Stimulated activated CD4-positive, alpha-beta T cell treated with anti-CD3 and anti-CD28 coated beads, Interleukin-15, amount 100 ng/mL, for 48 hours (primary cell): ENCODE measurements at places on chromosomes 5 and 9.
A peak's percentile ranks its signal among the peaks of the same experiment; 100 is the strongest.

DNA sequence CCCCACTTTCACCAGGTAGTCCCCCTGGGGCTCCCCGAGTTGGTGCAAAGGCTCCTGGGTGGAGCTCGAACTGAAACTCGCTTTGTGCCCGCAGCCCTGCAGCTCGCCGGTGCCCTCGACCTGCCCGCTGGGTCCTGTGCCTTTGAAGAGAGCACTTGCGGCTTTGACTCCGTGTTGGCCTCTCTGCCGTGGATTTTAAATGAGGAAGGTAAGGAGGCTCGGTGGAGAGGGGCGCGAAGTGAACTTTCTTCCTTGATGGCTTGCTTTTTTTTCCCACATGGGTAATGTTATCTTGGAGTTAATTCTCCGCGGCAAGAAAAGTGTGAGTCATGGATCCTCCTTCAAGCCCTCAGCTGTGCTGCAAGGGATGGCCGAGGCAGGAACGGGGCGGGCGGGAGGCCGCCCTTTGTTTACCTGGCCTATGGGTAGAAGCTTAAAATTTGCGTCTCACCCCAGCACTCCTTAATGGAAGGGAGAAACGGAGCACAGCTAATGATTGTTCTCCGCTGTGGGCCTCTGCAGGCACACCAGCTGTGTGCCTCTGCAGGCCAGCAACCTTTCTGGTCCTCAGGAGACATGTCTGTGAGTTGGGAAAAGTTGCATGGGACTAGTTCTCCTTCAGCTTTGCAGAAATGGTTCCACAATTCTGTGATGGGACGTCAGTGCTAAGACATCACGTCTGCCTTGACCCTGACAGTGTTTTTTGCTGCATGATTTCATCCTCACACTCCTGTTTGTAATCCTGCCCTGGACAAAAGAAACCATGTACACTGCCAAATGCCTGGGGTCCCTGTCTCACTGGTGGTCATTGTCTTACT lies 1.1 kb downstream of the MAMDC2 start:
- DNase-seq, result no peak

- no peak for DNase-seq
Observed at GRCh38 chr5:52579391-52579790, 208.3 kb upstream of the ITGA1 start.

- no peak for DNase-seq
Observed at GRCh38 chr5:88979726-88980125, 96.7 kb upstream of the MEF2C start.

DNA sequence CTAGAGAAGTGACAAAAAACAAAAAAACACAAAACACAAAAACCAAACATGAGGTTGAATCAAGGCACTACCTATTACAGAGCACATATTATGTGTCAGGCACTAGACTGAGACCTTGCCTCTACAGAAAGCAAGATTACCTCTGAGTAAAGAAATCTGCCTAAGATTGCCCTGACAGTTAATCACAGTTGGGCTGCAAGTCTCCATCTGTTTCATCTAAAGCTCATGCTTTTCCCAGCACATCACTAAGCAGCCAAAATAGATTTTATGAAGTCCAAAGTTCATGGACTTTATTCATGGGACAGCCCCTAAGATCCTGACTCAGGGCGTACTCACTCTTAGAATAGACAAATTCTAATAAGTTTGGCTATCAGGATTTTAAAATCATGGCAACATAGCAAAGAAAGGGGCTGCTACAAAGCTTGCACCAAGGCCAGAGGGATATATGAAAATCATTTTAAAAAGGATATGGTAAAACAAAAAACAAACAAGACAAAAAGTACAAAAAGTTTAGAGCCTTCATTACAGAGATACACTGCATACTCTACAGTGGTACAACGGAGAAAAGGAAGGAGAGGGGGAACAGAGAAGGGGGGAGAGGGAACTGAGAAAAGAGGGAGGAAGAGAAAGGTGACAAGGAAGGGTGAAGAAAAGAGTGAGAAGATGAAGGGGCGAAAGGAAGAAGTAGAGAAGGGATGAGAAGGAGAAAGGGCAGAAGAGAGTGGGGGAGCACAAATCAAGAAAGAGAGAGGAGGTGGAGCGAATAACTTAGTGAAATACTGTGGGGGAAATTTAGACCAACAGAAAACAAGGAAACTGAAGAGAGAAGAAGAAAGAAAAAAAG lies 58.2 kb downstream of the RICTOR start:
- DNase-seq, result no peak

DNA sequence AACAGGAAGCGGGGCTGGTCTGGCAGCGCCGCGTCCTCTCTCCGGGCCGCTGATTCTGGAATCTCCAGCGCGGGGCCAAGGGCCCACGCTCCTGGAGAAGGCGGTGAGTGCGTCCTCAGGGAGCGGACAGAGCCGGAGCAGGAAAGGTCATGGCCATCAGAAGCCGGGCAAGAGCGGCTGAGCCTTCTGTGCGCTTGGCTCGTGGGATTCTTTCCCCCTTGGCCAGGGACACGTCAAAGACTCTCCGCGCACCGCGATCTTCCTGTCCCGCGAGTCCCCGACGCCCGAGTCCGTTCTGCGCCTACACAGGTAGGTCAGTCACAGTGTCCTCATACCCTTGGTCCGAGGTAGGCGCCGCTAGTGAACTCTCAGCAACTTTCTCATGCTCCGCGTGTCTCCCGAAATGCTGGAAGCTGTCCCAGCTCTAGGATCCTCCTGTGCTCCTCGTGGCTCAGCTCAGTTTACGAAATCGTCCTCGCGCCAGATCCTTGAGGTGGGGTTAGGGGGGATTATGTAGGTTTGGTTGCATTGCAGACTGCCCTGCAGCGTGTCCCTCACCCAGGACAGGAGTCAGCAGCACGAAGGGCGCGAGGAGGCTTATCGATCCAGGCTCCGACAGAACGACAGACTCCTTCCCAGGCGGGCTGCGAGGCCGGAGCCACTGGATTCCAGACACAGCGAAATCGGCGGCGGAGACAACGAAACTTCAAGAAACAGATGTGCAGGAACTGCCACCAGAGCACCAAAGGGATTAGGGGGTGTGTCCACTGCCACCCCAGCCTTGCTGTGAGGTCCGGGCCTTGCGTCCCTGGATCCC lies 8.7 kb downstream of the LHX6 start:
- no peak for DNase-seq

DNA sequence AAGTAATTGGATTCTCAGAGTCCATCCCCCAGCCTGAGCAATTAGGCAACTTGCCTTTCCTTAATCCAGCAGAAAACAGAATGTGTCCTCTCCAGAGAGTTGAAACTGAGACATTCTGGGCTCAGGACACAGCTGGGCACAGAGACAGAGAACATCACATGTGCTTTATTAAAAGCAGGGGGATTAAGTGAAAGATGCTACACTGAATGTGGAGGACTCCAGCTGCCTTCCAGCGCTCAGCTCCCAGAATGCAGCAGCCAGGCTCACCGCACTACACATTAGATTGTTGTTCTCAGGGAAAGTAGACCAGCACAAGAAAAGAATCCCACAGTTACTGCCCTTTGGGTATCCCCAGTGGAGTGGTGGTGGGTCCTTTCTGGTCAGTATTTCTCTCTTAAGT lies 141.6 kb upstream of the IL12B start:
- DNase-seq, result no peak

DNA sequence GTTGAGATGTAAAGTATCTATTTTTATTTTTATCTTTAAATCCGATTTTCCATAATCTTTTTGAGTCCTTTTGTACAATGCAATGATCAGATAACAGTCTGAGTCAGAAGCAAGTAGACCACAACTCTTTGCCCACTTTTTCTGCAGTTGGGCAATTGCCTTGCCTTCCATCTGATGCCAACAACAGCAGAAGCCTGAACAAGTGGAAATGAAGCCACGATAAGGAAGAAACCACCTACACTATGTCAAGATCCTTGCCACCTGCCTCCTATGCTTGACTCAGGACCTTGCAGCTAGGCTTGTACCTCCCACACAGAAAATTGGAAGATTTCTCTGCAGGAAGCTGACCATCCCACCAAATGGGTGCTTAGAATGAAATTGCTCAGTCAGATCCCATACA lies 78.6 kb downstream of the ANXA1 start:
- DNase-seq, result no peak

GRCh38 chr9:30235564-30235963 lies 2148.9 kb upstream of the ACO1 start:
- DNase-seq, result no peak

GRCh38 chr5:6302075-6302474 lies 76.3 kb downstream of the MED10 start:
- DNase-seq, result no peak

GRCh38 chr5:37696190-37697021 lies 143.4 kb downstream of the GDNF start:
- no peak for DNase-seq

DNA sequence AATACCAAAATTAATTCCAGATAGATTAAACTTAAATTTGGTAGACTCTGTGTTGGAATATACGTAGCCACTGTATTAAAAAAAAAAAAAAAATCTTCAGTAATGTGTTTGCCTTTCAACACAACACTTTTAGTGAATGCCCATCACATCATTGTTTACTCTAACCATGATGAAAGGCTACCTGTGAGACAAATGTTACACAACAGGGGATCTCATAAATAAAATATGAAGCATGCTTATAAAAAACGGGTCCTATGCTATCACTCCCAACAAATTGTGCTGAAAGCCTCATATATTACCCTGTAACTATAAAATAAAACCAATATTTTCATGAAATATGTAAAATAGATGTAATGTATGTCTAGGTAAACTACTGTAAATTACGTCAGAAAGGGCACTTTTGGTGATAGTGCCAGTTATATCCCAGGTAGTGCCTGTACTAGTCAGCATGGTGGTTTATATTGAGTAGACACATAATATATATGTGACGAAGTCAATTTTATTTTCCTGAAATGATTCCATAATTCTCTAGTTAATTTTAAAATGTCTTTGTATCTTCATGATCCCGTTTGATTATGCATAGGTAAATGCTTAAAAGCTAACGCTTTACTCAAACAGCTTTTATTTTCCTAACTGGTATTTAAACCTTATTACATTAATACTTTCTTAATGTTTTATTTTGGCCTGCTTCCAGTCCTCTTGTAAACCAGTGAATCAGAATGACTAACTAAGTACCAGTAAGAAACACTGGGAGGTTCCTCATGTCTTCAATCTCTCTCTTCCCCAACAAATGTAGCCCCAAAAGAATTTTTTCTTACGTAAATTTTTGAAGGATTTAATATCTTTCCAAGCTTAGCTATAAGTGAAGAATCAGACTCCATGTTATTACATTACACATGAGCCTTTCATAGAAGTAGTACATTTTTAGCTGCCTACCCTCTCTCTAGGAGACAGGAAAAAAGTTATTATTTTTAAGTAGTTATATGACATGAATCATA lies 420.3 kb downstream of the GABRG2 start:
- no peak for DNase-seq

DNA sequence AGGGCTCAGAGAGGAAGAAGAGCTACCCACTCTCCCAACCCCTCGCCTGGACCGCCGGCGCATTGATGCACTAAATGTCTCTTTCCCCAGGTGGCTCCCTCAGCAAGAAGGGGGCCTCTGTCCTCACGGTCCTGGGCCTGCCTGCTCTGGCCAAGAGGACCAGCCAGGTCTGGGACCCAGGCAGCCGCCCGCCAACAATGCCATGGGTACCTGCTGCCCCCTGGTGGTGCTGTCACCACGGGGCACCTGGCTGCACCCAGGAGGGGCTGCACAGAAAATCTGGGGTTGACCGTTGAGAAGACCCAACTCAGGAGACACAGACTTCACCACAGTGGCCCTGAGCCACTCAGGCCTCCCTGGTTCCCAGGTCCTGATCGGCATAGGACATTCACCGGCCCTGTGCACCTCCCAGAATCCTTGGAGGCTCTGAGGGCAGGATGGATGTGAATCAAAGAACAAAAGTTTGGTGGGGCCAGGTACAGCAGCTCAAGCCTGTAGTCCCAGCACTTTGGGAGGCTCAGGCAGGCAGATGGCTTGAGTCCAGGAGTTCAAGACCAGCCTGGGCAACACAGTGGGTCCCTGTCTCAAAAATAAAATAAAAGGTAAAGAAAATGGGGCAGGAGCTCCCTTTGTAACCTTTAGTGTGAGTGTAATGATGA lies 2.4 kb upstream of the VAV2 start:
- peak; percentile 32 for DNase-seq

DNA sequence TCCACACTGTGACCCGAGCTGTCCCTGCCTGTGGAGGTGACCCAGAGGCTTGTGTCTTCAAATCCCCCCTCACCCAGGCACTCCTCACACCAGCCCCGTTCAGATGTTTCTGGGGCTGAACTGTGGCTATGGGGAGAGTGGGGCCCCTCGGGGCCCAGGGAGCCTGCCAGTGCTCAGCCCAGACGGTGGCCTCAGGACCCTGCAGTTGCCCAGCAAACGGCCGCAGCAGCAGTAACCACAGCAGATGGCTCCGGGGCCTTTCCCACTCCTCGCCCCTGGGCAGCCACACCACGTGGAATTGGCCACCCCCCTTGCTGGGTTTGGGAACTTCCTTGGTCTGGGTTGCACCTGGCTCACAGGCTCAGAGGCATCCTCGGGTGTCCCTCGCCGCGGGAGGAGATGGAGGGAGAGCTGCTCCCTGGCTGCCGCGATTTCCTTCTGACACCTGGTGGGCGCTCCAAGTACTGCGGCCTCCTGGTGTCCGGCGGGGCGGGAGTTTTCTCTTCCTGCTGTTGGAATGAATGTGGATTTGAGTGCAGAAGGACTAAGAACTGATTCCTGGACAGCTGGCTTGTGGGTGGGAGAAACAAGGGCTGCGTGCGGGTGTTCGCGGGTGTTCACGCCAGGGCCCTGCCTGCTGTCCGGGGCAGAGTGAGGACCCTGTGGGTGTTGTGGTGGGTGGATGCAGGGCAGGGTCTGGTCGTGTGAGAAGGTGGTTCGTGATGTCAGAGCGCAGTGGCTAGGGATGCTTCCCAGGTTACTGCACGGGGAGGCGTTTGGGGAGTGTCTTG lies 97.5 kb downstream of the COL5A1 start:
- peak; percentile 10 for DNase-seq

DNA sequence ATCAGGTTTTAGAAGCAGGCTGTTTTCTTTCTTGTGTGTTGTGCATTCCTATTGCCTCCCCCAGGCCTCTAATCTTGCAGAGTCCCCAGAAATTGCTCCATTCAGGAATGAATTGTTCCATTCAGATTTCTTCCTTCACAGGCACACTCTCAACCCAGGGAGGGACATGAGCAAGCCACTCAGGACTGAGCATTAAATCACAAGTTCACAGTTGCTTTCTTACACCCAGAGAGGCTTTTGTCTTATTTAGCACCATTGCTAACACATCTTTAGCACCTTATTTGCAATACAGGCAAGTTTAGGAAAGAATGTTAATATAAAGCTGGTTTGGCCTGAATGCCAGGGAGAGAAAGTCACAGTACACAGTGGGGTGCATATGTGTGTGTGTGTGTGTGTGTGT lies 221.4 kb downstream of the RAB3C start:
- DNase-seq, result no peak

DNA sequence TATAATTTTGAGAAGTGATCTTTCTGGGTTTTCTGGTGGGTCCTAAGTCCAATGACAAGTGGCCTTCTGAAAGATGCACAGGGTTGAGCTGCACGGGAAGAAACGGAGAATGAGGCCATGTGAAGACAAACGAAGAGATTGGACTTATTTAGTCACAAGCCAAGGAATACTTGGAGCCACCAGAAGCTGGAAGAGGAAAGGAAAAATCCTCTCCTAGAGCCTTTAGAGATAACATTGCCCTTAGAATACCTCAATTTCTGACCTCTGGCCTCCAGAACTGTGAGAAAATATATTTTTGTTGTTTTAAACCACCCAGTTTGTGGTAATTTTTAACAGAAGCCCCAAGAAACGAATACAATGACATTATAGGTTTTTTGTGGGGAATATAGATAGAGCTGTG lies 360.5 kb upstream of the TARS1 start:
- no peak for DNase-seq
